ENCODE measurements at places on chromosomes 1 and 21.

GRCh38 chr1:61980561-61980960, 214.1 kb upstream of the L1TD1 start:
- DNase-seq, result no peak

- DNase-seq, result no peak
These were observed 22.9 kb upstream of the DIP2A start for GRCh38 chr21:46435786-46436227.

DNA sequence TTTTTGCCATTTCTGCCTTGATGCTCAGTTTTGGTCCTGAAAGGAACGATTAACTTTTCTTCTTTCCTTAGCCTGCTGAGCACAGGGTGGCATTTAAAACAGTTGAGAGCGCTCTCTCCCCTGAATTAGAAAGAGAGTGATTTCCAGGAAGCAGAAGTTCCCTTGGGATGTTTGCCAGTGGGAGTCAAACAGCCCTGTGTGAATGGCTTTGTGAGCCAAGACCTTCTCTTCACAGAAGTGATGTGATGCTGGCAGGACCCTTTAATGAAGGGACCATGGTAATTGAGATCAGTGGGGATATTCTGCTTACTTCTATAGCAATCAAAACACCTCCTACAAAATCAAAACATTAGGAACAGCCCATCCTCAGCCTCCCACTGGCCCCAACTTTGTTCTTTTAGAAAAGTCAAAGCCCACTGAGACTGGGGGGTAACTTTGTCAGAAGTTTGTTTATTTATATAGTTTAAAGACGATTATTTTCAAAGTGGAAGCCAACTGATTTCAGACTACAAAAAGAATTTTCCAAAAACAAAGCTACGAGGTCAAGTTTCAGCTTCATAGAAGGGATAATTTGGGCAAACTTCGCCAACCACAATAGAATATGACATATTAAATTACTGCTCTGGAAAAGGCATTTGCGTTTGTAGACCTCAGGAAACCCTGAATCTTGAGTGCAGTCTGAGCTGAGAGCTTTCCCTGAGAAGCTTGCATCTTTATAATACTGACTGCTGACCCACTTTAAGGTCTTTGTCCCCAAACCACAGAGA, 122.7 kb downstream of the GABPA start:
- no peak for DNase-seq

GRCh38 chr21:43300496-43301408, 126.2 kb downstream of the SIK1 start:
- no peak for DNase-seq

GRCh38 chr1:15948091-15948591, 27.8 kb downstream of the ZBTB17 start:
- DNase-seq, result no peak

GRCh38 chr1:44014365-44015104, 16.7 kb downstream of the SLC6A9 start:
- no peak for DNase-seq

- DNase-seq, result no peak
These were observed 73.5 kb downstream of the ATF6 start for GRCh38 chr1:161839591-161839990.

GRCh38 chr1:154463512-154463990, 38.5 kb upstream of the TDRD10 start:
- DNase-seq, result no peak

DNA sequence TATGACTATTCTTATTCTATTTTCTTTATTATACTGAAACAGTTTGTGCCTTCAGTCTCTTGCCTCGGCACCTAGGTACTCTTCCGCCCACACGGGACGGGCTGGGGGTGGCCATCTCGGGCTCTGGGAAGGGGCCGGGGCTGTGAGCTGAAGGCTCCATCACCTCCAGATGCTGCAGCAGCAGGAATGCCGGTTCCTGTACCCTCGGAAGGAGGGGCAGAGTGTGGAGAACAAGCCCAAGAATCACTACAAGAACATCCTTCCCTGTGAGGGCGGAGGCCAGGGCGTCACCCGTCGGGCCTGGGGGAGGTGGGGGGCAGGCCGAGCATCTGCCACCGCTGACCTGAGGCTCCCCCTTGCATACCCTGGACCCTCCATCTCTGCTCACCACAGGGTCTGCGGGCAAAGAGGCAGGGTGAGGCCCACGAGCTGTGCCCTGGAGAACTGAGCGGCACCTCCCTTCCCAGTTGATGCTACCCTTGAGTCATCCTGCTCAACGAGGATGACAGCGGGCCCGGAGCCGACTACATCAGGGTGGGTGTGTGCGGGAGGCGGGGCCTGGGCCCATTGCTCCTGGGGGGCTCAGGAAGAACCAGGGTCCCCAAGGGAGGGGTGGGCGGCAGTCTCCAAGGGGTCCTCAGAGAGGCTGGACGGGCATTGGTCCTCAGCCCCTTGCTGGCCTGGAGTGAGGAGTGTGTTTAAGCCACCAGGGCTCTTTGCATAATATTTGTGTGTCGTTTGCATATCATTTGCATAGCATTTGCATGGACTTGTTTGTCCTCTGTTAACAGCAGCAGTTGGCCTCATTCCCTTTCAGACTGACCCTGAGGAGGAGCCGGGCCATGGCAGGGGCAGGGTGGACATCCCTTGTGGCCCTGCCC, 7.5 kb downstream of the RNF223 start:
- DNase-seq, result peak; percentile 76

GRCh38 chr1:59242370-59242769, 54.5 kb upstream of the FGGY start:
- DNase-seq, result peak; percentile 50

DNA sequence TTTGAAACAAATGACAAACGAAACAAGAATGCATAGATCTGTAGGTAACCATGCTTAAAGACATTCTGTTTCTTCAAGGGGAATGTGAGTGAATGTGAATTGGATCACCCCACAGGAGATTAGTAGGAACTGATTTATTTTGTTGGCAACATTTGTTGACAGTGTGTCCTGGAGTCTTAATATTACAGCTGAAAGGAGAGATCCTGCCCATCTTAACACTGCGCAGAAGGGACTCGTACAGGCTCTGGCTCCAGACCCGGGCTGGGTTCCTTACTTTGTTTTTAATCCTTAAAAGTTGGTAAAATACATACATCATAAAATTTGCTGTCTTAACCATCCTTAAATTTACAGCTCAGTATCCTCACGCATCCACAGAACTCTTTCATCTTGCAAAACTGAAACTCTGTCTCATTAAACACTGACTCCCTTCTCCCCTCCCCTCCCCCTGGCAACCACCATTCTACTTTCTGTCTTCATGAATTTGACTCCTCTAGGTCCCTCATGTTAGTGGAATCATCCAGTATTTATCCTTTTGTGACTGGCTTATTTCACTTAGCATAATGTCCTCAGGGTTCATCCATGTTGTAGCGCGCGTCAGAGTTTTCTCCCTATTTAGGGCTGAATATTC, 74.1 kb downstream of the GALNT2 start:
- no peak for DNase-seq

GRCh38 chr1:112935461-112936111, 20.4 kb downstream of the SLC16A1 start:
- no peak for DNase-seq

GRCh38 chr1:201916649-201917249, 28.1 kb downstream of the SHISA4 start:
- DNase-seq, result peak; percentile 52

GRCh38 chr1:171984850-171985485, 143.7 kb downstream of the DNM3 start:
- DNase-seq, result peak; percentile 74

- DNase-seq, result no peak
These were observed 54.7 kb downstream of the RHBG start for GRCh38 chr1:156423422-156424352.

GRCh38 chr1:15625056-15625917, 8.0 kb downstream of the DDI2 start:
- no peak for DNase-seq

- DNase-seq, result no peak
These were observed 250.5 kb downstream of the C1orf94 start for GRCh38 chr1:34427170-34427569.

GRCh38 chr1:180176965-180177364, 22.3 kb downstream of the QSOX1 start:
- DNase-seq, result no peak

GRCh38 chr1:200866521-200866920, 6.3 kb upstream of the GPR25 start:
- no peak for DNase-seq

DNA sequence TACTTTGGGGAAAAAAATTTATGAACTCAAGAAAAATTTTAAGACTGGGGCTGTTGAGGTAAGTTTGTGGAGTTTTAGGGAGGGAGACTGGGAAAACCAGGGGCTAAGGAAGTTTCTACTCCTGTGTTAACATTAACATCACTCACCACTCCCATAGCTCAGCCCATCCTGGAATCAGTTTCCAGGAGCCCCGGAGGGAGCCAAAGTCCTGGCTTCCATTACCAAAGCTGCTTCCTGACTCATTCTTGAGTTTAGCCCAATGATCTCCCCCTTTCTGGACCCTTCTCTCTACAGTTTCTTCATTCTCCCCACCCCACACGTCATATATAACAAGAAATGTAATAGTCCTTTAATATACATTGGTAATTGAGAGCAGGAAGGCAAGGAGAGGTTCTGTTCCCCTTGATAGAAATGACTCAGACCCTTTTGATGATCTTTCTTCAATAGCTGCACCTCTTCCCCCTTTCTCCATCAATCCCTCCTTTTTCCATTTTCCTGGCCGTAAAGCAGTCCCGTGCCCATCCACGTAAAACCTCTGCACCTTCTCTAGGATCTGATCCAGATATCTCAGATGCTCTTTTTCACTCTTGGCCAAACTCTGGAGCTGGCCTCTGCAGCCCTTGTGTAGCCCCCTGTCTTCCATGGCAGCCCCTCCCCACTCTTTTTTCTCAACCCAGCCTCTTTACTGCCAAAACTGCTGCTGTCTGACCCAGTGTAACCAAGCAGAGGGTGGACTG, 4.6 kb upstream of the PIAS3 start:
- DNase-seq, result no peak

GRCh38 chr1:204225841-204226735, 12.3 kb upstream of the GOLT1A start:
- DNase-seq, result peak; percentile 48

- no peak for DNase-seq
These were observed 113.4 kb upstream of the RAVER2 start for GRCh38 chr1:64631346-64632034.

DNA sequence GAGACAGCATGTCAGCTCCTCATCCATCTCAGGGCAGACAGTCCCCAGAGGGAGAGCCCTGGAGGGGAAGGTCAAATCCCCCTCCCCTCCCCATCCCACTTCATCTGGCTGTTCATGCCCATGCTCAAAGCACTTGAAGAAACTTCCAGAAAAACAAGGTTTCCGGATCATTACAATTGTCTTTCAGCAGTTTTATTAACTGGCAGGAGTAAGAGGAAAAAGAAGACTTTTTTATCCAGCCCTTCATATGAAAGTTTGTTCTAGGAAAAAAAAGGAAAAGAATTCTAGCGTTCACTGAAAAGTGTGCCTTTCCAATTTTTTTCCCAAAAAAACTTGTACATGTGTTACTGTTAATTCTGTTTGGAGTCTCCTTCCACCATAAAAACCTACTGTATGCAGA, 145.7 kb upstream of the TIAM1 start:
- DNase-seq, result no peak

GRCh38 chr21:14889080-14889810, 175.6 kb downstream of the NRIP1 start:
- DNase-seq, result no peak

- no peak for DNase-seq
These were observed 52.1 kb downstream of the MIGA1 start for GRCh38 chr1:77831566-77831965.
